ENCODE measurements at places on chromosomes 5 and 9.

DNA sequence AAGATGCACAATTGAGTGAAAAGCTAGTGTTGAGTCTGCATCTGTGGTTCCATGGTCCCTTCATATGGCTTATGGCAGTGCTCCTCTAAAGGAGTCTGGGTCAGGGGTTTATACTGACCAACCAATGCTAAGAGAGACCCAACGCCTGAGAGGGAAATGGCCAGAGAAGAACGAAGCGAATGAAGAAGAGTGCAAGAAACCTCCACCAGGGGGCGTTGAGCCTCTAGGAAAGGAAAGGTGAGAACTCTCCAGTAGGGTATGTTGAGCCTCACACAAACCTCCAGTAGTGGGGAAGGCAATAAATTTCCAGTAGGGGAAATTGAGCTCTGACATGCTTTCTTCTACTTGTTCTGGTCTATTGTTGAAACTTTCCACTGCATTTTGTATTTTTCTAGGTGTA, 470.6 kb downstream of the PRDM9 start:
- DNase-seq, result no peak

DNA sequence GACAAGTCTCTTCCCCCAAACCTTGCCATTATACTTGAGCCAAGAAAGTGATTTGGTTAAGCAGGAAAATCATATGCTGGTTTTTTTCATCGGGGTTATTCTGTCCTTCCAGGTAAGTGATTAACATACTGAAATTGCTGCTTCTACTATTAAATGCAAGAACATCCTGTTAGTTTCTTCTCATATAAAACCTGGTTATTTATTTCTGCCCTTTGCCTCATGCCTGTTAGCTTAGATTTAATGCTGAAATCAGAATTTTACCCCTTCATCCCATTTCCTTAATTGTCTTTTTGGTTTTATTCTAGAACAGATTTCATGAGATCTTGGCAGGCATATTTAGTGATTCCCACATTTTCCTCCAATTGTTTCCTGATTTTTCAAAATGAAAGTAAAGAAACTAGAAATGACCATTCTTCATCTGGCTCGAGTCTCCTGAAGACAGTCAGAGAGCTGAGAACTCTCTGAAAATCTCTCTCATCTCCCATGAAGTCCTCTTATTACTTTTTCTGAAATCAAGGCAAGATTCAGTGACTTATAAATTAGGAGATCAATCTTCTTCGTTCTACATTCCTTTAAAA, 132.9 kb downstream of the NFIB start:
- DNase-seq, result no peak

GRCh38 chr5:176424181-176424580, 7.8 kb upstream of the CLTB start:
- DNase-seq, result no peak

DNA sequence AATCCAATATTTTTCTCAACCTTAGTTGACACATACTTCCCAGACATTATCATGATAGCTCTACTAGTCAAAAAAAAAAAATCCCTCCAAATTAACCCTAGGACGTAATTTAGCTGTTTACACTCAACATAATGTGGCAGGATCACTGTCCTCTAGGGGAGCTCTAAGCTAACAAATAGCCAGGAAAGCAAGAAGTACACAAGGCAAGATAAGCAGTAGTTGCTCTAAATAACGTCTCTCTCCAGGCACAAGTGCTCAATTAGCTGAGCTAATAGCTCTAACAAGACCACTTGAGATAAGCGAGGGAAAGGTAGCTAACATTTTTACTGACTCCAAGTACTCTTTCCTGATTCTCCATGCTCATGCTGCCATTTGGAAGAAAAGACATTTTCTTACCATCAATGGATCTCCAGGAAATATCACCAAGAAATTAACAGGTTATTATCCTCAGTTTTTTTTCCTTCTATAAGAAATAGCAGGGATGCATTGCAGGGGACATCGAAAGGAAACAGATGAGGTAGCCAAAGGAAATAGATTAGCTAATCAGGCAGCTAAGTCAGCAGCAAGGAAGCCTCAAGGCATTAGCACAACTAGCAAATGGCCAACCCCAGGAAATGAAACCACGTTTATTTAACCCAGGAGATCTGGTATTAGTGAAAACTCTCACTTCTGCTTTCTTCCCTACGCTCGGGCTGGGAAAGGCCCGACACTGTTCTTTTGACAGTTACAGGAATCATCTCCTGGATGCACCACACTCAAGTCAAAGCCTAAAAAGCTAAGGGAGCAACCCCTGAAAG, 614.1 kb downstream of the PTPRD start:
- DNase-seq, result no peak

- DNase-seq, result no peak
Observed at GRCh38 chr9:2859776-2860379, 16.0 kb upstream of the PUM3 start.

DNA sequence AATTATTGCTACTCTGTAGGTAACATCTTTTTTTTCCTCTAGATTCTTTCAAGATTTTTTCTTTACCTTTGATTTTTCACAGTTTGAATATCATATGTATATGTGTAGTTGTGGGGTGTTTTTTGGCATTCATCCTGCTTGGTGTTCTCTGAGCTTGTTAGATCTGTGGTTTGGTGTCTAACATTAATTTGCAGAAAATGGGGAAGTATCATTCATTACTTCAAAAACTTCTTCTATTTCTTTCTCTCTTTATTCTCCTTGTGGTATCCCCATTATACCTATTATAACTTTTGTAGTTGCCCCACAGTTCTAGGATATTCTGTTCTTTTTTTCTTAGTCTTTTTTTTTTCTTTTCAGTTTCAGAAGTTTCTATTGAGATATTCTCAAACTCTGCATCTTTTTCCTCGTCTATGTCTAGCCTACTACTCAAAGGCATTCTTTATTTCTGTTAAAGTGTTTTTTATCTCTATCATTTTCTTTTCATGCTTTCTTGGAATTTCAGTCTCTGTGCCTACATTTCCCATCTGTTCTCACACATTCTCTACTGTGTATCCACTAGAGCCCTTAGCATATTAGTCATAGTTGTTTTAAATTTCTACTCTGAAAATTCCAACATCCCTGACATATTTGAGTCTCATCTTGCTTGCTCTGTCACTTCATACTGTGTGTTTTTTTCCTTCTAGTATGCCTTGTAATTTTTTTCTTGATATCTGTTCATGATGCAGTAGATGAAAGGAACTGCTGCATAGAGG, 60.1 kb upstream of the GNA14 start:
- DNase-seq, result no peak

DNA sequence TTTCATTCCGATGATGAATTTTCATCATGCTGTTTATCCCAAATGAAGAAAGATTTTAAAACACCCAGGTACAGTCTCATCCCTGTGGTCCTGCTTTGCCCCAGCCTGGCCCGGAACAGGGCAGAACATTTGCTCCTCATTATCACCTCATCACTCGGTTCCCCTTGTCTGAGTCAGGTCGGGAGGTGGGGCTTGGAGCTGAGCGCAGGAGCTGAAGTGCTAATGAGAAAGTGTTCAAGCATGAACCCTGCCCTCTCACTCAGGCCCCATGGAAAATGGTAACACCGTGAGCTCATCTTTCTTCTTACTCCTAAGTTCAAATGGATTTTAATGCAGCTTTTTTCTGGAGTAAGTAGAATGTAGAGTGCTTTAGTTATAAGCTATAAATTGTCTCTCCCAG, 466.2 kb downstream of the KDM4C start:
- DNase-seq, result no peak

DNA sequence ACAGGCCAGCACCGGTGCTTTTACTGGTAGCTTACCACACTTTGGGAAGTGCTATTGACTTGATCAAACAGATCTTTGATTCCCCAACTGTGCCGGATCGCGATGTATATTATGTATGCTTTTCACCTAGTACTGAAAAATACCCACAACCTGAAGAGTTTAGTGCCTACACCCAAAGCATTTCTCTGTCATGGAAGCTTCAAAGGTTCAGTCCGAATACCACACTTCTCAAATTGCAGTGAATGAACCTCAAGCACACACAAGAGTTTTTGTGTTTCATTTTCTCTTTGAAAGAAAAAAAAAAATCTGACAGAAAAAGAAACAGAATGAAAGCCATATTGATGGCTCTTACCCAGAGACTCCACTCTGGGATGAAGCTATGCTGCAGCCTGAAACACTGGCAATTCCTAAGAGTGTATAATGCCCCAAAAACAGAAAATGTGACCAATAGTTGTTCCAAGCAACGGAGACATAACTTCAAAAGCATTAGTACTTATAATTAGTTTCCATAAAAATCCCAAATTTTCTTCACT, 100.9 kb downstream of the EBF1 start:
- no peak for DNase-seq

GRCh38 chr9:125255781-125256391, 5.7 kb upstream of the GAPVD1 start:
- no peak for DNase-seq

- DNase-seq, result peak; percentile 22
Observed at GRCh38 chr5:113487781-113488644, at the start of gene MCC. Gene MCC (minus strand): TSS chr5:113488453.

GRCh38 chr9:129495620-129496472, 125.1 kb downstream of the C9orf50 start:
- DNase-seq, result peak; percentile 66

DNA sequence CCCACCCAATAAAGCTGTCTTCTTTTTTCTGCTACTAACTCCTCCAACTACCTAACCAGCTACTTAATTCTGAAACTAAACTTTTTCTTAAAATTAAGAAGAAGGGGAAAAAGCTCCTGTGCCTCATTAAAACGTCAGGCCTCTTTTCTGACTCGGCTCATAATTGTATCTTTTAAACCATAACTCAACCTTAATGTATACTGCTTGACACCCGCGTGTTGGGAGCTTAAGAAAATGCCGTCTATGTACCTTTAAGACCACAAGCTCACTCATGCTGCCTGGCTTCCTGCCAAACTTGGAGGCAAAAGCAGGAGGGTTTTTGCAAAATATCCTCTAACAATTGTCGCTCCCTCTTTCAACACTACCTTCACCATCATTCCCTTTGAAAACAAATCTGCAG, 5.0 kb downstream of the EBF1 start:
- DNase-seq, result peak; percentile 44

DNA sequence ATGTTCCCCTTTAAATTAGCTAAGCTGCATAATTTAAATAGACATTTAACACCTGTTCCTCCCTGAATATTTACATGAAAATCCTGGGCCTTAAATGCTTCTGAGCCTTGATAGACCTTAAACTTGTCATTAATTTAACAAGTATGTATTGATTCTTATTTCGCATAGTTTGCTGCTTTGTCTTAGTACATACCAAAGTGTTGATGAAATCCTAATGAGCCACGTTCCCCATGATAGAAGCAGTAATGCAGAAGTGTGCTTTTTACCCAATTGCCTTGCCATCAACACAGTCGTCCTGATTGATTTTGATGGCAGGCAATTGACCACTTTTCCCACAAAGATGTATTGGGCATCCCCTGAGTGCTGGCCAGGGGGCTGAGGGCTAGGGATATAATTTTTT, 213.5 kb downstream of the SGCD start:
- DNase-seq, result no peak

GRCh38 chr5:148177207-148177606, 8.9 kb downstream of the SPINK14 start:
- no peak for DNase-seq

DNA sequence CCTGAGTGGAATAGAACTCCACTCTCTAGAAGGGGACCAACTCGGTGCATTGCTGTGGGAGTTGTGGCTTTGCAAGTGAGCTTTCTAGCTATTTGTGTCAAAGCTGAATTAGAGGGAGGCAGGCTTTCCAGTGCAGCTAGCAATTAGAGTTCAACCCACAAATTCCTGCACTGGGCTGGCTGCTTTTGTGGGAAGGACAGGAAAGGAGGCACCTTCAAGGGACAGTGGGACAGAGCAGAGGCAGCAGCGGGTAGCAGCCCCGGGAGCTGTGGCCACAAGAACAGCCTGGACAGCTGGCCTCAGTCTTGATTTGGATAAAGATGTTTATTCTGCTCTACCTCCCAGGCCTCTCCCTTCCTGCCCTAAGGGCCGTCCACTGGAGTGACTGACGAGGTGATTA, 83.7 kb upstream of the SLIT3 start:
- no peak for DNase-seq

DNA sequence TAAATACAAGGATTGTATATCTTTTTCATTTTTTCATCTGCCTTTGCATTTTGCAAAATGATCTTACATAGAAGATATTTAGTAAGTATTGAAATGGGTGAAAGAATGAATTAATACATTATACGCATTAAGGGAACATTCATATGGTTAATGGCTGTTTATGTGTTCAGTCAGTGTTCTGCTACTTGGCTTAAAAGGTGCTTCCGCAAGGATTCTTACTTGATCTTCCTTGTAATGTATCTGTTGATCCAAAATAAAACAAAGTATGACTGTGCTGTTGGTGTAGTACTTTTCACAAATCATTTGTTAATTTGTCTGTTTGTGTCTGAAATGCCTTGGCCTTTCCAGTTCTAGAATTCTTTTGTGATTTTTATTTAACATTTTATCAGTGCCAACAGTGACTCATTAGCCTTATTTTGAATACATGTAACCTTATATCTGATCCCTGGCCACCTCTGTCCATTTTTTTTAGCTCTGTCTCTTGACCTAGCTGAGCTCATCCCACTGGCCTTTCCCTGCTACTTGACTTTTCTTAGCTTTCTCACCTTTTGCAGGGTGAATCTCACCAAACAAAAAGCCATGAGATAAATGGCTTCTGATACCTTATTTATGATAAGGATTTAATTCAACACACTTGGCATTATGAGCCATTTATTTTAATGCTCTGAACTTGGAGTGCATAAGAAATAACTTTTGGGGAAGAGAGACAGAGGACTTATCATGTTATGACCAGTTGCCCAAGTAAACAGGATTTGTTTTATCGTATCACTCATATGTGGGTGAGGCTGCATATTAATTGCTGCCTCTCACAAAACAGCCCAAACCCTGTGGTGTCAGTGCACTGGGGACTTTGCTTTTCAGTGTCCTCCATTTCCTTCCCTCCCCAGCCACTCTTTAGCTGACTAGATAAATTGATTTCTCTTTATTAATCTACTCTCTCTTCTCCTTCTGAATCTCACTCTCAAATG, 340.3 kb downstream of the KDM4C start:
- DNase-seq, result no peak

DNA sequence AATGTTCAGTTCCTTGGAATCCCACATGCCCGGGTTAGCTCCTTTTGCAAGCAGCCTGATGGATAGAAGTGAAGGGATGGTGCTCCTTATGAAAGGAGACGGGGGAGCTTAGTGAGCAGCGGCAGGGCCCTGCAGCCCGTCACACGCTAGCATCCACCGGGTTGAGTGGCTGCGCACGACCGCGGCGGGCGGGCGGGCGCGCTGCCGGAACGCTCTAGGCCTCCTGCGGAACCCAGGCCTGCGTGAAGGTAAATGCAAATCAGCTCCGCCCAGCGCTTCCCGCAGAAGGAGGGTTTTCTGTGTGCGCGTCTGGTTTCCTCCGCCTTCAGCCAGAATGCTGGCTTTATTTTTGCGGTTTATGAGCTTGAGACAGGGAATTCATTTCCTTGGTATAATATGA, 19.8 kb downstream of the IL12B start:
- DNase-seq, result peak; percentile 37
